ENCODE measurements at places on chromosomes 7 and 10.

- peak; percentile 33 for DNase-seq
Observed at GRCh38 chr7:154304740-154305700, 252.8 kb downstream of the DPP6 start.

GRCh38 chr7:21543528-21544302 is 876 bp downstream of the DNAH11 start:
- DNase-seq, result peak; percentile 24

DNA sequence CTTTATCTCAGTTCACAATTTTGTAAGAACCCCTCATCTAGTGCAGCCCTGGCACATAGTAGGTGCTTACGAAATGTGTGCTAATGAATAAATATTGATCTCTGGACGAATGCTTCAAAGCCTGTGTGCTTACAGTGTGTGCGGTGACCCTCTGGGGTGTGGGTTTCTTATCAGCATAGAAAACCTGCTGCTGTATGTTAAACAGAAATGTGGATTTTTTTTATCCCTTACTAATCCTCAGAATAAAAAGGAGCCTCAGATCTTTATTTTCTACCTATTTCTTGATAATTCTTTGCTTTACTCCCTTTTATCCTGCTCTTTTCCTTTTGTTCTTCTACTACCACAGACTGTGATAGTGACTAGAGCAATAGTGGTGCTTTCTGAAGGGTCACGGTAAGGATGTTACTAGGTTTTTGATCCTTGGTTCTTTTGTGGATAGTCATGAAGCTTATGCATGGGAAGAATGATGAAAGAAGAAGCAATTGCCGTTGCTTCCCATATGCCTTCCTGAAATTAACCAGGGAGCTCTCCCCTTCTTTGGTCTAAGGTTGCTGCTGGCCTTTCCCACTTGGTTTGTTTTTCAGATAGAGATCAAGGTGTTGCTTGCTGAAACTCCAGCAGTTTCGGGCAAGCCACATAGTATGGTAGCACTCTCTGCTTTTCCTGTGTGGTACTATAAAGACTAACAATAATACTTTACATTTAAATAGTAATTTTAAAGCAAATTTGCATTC is 44.7 kb downstream of the SPAG6 start:
- no peak for DNase-seq

DNA sequence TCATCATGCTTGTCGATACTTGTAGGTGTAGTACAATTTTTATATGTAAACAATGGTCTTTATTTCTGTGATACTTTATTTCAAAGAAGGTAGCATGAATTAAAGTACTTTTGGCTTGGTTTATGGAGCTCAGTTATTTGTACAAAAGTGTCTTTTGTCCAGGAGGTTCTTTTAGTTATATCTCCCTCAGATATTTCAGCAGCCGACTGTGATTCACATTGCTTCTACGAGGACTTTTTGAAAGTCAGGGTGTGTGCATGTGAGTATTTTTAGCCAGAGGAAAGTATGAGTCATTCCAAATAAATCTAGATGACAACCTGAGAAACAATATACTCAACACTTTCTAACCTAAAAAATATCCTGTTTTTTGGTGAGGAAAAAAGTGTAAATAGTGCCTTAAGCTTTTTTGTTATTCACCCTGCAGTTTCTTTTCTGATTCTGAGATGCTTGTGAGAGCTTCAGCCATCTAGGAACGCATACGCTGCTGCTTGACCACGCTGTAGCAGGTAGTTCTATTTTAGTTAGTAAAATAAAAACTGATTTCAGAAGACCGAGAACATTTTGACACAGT is 595 bp upstream of the SUN1 start:
- no peak for DNase-seq

DNA sequence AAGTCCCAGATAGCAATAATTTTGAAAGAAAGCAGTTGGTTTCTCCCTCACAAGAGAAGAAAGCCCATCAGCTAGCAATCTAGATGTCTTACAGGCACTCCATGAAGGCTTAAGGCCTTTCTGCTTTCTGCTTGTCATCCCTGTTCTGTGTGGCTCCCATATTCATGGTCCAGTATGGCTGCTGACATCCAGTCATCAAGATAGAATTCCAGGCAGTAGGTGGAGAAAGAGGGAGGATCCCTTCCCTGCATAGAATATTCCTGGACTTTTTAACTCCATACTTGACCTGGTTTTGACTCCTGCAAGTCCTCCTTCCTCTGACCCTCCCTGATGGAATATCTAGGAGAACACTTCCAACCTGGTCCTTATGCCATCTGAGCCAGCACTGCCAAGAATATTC is 389.9 kb upstream of the AKR1E2 start:
- DNase-seq, result no peak

- no peak for DNase-seq
Observed at GRCh38 chr10:49189422-49189821, 1.2 kb upstream of the TMEM273 start.

DNA sequence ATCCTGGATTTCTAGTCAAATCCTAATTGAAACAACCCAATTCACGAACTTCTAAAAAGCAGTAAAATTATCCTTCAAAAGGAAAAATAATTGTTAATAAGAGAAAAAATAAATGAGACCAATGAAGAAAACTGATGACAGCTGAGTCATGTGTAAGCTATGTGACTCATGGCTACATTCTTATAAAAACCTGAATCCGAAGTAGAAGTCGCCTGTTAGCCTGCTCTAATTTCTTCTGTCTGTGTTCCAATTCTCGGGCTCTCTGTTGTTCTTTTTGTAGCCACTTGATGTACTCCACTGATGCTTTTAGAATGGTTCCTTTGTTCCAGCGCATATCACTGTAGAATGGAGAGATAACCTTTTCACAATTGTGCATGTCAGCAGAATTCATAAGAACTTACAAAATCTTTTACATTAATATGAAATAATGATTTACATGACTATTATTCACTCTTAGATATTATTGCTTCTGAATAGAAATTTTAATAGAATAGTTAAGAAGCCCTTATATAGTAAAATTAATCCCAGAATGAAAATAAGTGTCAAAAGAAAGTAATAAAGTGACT is 88.8 kb downstream of the TFEC start:
- no peak for DNase-seq

DNA sequence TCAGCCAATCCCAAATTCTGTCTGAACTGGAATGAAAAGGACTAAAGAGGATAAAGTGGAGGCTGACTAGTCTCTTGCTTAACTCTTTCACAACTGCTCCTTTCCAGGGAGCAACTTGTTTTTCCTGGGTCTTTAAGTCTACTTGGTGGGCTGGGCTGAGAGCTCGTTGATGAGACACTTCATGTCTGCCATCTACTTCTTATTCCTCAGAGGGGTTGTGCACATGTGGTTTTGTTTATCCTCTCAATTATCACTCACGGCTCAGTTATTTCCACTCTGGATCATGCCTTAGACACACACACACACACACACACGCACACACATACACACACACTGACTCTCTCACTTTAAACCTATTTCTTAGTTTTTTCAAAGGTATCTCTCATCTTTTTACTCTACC is 298.6 kb upstream of the MTPN start:
- DNase-seq, result no peak

DNA sequence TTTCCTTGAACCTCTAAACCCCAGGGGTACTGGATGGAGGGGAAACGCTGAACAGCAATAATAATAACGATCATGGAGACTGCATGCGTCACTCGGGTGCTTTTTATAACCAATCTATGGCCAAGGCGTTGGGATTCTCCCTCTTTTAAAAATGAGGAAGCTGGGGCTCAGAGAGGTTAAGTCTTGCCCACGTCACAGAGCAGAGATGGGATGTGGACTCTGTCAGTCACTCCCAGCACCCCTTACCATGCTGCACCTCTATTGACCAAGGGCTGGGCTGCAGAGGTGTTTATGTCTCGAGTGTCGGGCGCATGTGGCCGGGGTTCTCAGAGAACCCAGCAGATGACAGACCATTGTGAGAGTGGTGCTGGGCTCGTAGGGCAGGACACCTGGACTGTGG is 129.9 kb downstream of the CDH23 start:
- DNase-seq, result no peak

DNA sequence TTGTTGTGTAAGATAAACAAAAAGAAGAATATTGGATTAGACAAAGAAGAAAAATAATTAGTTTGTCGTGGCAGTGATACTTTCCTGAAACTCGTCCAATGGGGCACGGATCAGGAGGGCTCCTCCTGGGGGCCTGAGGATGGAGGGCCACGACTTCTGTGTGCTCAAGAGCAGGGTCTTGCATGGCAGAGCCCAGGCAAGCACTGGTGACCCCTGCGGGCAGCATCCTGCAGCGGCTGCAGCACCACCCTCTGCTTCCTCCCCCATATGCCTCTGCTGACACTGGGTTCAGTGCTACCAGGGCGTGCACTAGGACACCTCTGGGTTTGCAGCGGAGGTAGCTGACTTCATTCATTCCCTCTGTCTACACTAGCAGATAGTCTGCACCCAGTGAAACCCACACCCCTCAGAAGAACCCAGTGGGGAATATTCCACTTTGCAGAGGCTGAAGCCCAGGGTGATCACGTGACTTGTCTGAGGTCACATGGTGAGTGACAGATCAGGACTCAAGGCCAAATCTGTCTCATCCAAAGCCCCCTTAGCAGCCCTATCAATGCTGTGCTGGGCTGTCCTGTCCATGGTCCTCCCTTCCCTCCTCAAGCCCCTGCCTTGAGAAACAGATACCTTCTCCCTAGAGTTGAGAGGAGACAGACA is 375.5 kb downstream of the TCERG1L start:
- no peak for DNase-seq

DNA sequence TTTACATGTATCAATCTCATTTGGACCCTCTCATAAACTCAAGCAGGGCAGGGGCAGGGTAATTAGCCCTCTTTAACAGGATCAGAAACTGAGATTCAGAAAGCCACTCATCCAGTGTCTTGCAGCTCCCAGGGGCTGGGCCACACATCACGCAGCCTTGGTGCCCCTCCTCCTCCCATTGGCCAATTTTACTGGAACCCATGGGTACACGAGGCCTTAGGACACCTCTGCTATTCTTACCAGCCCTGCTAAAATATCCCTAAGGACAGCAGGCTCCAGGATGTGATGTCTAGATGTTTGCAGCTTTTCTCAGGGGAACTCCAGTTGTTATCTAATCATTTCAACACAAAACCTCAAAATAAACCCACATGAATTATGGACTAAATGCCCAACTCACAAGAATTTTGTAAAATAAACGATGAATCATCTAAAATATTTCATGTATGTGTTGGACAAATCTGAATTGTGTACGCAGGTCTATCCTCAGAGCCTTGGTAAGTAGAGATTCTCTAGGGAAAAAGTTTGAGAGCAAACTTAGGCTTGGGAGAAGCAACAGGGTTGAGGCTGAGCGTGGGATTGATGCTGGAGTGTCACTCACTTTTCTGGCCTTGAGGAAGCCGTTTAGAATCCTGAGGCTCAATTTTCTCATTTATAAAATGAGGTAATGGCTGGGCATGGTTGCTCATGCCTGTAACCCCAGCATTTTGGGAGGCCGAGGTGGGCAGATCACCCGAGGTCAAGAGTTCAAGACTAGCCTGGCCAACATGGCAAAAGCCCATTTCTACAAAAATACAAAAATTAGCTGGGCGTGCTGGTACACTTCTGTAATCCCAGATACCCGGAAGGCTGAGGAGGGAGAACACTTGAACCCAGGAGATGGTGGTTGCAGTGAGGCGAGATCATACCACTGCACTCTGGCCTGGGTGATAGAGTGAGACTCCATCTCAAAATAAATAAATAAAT is 69.7 kb upstream of the TNS3 start:
- no peak for DNase-seq

DNA sequence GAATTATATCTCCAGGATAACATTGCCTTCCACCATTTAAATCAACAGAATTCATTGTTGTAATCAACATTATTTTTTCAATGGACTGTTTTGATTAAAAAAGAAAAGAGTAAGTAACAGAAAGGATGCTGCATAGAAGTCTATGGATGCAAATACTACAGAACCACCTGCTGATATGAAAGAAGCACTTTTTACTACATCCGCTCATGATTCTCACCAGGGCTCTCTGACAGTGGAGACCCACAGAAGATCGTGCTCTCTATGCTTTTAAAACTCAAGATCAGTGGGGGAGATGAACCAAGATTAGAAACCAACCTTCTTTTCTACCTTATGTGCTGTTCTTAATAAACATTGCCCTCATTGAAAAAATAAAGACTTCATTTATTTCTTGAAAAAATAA is 24.4 kb downstream of the RHOBTB1 start:
- no peak for DNase-seq

DNA sequence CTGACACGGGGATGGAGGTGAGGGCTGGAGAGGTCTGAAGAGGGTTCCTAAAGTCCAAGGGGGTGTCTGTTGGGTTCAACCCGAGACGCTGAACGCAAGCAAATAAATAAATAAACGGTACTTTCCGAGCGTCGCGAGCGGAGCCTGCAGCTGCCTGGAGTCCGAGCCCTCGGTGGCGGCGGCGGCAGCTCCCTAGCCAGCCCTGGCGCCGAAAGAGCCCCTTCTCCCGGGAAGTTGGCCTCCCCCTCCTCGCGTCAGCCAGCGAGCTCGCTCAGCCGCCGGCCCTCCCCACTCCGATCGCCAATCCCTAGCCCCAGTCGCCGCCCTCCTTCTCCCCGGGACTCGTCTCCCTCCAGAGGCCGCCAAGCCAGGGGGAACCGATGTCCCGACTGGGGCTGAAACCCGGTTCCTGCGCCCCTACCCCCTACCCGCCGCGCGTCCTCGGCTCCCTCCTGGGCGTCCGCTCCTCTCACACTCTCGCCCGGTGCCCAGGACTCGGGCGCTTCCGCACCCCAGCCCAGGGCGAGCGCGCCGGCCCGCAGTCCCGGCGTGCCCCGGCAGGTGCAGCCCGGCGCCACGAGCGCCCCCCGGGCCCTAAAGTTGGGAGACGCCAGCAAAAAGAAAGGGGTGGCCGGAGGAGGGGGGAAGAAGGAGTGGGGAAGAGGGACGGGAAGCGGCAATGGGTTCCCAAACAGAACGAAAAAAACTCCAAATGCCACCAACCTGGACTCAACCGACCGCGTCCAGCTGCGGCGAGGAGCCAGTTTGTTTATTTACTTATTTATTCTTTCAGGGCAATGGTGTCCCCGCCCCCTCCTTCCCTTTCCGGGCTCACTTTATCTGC is at the start of gene GFRA1:
TSS of gene GFRA1 (minus strand) at position 767 of the 844 bp plus-strand sequence. CDS start 1,177 bp downstream, outside the sequence.
- DNase-seq, result no peak

GRCh38 chr7:148535217-148535616 is 55.3 kb upstream of the C7orf33 start:
- DNase-seq, result no peak

All from NCI-H774 (cell line).